ENCODE measurements at places on chromosomes 5 and 9. TPM values are rescaled to one million over a fixed set of nuclear protein-coding genes. Genes with fewer than 3 reads are reported as not detected.

PTPDC1 gene
- polyA plus RNA-seq: 23.7 TPM

FYB1 gene
- not detected for polyA plus RNA-seq

MAN1B1 gene
- polyA plus RNA-seq: 72.0 TPM

NTNG2 gene
- 0.26 TPM for polyA plus RNA-seq

PALM2AKAP2 gene
- 0.41 TPM for polyA plus RNA-seq

PAIP2 gene
- polyA plus RNA-seq: 181 TPM

FAM221B gene
- polyA plus RNA-seq: not detected

GCNT1 gene
- polyA plus RNA-seq: 0.22 TPM

PCDHGA5 gene
- polyA plus RNA-seq: 0.25 TPM

SHISAL2B gene
- not detected for polyA plus RNA-seq

ZNF782 gene
- 6.0 TPM for polyA plus RNA-seq

CCIN gene
- not detected for polyA plus RNA-seq

FCN2 gene
- not detected for polyA plus RNA-seq

GRM6 gene
- polyA plus RNA-seq: not detected

OTULINL gene
- polyA plus RNA-seq: 7.2 TPM

CAVIN4 gene
- polyA plus RNA-seq: 14.5 TPM

PGM5 gene
- not detected for polyA plus RNA-seq

FNBP1 gene
- polyA plus RNA-seq: 14.2 TPM

CDH9 gene
- 1.7 TPM for polyA plus RNA-seq

WDR38 gene
- not detected for polyA plus RNA-seq

ACTBL2 gene
- not detected for polyA plus RNA-seq

PIP5KL1 gene
- 5.2 TPM for polyA plus RNA-seq

DEPDC1B gene
- polyA plus RNA-seq: 7.1 TPM

BAAT gene
- 0.44 TPM for polyA plus RNA-seq

AUH gene
- 42.6 TPM for polyA plus RNA-seq

TENT4A gene
- polyA plus RNA-seq: 12.1 TPM

GABRA1 gene
- 50.6 TPM for polyA plus RNA-seq
